ENCODE measurements at places on chromosomes 12 and 14. TPM values are rescaled to one million over a fixed set of nuclear protein-coding genes. Genes with fewer than 3 reads are reported as not detected.

Gene TTLL5
- total RNA-seq = 22.0 TPM

DNA sequence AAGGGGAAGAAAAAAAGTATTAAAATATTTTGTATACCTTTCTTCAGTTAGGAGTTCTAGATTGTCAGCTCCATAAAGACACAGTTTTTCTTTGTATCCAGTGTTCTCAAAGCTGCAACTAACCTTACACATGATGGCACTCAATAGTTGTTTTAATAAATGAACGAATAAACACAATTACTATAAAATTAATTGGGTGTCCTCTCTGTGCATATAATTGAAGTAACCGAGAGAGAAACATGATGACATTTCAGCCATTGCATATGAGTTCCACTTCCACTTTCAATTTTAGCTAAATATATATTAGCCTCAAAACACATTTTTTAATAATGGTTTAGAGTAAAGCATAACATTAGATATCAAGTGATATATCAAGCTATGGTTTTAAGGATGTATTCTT is 671.2 kb downstream of the LRFN5 start:
- no peaks in the 10 kb centered on the region for H3K36me3 ChIP-seq
- no peak overlapping the region for H3K4me3 ChIP-seq
- DNase-seq = no peak
- no peaks in the 10 kb centered on the region for H3K27me3 ChIP-seq

DNA sequence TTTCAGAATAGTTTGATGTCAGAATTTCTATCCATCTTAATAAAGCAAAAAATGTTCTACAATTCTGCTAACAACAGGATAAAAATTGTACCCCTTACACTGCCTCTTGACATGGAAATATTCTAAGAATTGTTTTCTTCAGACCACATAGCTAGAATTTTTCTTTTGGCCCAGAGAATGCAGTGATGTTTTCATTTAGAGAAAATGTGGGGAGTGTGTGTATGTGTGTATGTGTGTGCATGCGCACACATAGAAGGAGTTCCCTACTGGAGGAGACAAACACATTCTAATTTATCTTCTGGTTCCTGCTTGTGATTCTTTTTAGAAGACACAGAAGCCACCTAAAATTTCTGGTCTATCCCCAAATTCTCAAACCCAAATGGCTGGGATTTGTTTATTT is 1145.7 kb downstream of the VRK1 start:
- no peaks in the 10 kb centered on the region for H3K27me3 ChIP-seq
- H3K4me3 ChIP-seq = no peak overlapping the region
- H3K36me3 ChIP-seq = no peaks in the 10 kb centered on the region
- H3K4me1 ChIP-seq = no peaks in the 10 kb centered on the region

DNA sequence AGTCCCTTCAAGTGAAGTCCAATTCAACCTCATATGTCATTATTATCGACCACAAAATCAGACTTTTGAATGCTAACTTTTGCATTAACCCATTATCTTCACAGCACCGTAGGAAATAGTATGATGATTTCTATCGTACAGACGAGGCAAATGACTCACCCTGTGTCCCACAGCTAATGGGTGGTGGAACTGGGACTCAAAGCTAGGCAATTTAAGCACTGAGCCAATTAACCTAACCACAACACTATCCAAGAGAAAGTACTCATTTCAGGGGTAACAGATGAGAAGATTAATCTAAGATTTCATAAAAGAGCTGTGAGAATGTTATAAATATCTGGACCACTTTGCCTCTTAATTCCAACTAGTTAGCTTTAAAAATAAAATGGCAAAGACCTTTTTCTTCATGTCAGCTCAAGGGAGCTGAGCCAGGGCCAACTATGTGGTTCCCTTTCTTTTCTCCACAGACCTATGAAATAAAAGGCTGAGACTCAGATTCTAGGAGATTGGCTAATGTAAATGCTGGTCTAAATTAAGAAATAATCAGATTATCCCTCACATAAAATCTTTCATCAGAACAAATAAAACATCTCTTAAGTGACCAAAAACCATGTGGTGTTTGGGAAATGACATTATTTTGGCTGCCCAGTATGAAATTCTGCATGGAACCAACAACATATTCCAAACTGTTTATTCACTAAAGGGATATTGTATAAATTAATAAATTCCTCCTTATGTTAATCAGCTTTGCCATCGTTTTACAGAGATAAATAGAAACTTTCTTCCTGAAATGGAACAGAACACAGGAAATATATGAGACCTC is 4.9 kb downstream of the PTGER2 start:
- no peaks in the 10 kb centered on the region for H3K36me3 ChIP-seq
- no peaks in the 10 kb centered on the region for H3K4me1 ChIP-seq
- H3K4me3 ChIP-seq = no peak overlapping the region
- no peak overlapping the region for H3K27ac ChIP-seq
- no peak for DNase-seq

- DNase-seq = no peak
- H3K4me1 ChIP-seq = no peaks in the 10 kb centered on the region
- H3K27ac ChIP-seq = no peak overlapping the region
- H3K36me3 ChIP-seq = no peaks in the 10 kb centered on the region
Measured at GRCh38 chr12:66269142-66269541, 33.2 kb upstream of the HELB start.

DNA sequence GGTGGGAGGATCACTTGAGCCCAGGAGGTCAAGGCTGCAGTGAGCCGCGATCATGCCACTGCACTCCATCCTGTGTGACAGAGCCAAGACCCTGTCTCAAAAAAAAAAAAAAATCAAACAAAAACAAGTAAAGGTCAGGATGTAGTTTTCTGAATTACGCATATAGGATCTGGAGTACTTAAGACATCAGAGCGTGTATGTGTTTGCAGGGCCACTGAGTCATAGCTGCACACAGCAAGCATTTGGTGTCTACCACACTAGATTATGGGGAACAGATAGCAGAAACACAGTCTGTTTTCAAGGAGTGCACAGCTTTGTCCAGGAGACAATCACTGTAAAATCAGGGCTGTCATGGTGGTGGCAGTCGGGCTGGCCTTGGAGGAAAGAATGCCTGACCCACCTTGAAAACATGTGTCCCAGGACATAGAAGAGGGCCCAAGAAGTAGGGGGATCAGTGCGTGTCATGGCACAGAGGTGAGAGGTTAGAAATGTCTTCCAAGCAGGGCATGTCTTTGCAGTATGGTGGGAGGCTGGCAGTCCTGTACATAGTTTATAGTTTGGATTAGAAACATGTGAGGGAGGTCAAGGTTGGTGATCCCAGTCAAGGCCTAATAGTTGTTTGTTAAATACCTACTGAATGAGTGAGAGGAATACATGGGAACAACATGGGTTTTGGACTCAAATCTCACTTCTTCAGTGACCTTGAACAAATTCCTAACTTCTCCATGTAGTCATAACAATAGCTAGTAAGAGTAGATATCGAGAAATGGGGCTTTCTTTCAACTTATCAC is 23.6 kb upstream of the C12orf71 start:
- peak; percentile 51 for DNase-seq
- H3K27me3 ChIP-seq = no peaks in the 10 kb centered on the region
- no peak overlapping the region for H3K4me3 ChIP-seq
- H3K27ac ChIP-seq = no peak overlapping the region

All from HepG2 (cell line).